Hippocampal formation (tissue), 2 donors: ENCODE measurements at places on chromosomes 2 and 18.

- no peak for DNase-seq
These were observed 157.8 kb upstream of the DAPL1 start for GRCh38 chr2:158637357-158637756.

- no peak for DNase-seq
These were observed 88.2 kb upstream of the HNRNPA3 start for GRCh38 chr2:177124371-177124770.

DNA sequence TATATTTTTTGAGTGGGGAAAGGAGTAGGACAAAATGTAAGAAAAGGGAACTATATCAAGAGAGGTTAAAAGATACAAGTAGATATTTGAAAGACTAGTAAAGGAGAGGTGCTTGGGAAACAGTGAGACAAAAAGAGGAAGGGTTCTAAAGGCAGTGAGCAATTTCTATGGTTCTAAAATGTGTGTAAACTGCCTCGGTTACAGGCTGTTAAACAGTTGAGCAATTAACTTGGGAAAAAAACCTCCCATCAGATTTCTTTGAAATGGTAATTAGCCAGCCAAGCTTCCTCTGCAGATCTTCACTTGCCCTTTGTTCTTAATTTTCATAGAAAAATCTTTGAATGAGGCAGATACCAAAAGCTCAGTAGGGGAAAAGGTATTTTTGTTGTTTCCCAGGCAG is 238.7 kb upstream of the KCNH7 start:
- no peak for DNase-seq

DNA sequence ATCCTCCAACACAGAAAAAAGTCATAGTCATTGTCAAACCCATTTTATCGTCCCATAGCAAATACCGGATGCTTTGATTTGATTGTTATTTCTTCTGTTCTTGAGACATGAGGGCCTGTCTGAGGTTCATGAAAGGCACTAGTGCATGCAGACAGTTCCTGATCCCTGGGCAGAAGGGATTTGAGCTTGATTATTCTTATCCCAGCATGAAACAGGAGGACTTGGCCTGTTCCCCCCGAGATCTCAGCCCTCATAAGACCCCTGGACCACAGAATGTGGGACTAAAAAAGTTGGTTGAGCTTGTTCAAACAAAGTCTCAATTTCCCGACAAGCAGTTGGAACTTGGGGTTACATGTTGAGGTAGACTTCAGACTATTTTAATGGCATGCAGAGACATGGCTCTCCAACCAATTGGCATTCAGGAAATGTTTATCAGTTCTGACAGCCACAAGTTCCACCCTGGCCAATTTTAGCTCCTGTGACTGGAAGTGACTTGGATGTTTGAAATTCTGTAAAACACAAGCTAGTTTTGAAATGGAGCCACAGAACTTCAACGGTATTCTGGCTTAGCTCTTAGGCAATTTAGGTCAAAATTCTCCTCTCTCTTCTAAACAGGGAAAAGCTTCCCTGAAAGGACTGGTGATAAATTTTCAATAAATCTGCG is 366.9 kb upstream of the SLC14A2 start:
- DNase-seq = no peak

DNA sequence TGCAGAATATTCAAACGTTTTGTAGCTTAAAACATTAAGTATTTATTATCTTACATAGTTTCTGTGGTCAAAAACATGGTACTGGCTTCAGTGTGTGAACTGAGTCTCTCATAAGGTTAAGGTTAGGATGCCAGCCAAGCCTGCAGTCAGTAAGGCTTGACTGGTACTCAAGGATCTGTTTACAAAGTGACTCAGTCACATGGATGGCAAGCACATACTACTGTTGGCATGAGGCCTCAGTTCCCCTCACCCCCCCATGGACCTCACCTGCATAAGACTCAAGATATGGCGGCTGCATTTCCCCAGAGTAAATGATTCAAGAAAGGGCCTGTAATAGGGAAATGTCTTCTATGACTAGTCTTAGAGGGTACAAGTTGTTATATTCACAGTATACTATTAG is 1167.5 kb downstream of the DPP10 start:
- no peak for DNase-seq

- DNase-seq = no peak
These were observed 402.5 kb upstream of the SPRED2 start for GRCh38 chr2:65834771-65835475.

- no peak for DNase-seq
These were observed 940.4 kb downstream of the ERBB4 start for GRCh38 chr2:211598238-211598637.

GRCh38 chr2:225103737-225104141 is 61.5 kb upstream of the DOCK10 start:
- DNase-seq = no peak

- DNase-seq = no peak
These were observed 137.3 kb downstream of the SETBP1 start for GRCh38 chr18:44817831-44818473.

DNA sequence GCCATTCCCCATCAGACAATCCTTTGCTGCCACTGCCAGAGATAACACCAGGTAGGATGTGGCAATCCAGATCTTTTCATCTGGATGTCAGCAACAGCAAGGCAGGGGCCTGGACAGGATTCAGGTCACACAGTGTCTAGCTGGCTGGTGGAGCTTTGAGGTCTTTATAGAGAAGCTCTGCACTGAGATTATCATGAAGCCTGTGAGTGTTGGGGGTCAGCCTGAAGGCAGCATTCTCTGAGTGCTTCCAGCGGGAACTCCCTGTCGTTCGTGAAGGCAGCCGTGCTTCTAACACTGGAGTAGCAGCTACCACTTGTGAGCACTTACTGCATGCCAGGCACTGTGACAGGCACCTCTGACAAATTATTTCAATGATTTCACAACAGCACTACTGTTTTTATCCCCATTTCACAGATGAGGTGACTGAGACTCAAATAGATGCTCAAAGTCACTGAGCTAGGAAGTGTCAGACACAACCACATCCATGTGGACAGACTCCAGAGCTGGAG is 85.7 kb downstream of the SEMA4F start:
- DNase-seq = no peak

DNA sequence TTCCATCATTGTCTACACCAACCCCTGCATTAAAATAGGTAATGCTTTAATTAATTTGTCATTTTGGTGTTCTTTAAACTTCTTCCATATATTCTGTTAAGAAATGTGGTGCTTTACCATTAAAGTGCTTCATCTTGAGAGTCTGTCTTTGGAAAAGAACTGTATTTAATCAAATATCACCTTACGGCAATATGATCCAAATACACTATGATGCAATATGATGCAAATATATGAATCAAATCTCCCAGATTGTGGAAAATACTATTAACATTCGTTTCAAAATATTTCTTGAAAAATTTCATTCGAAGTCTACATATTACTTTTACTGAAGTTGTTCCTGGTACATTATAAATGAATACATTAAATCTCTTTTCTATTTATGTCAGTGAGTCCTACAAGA is 23.0 kb downstream of the VPS4B start:
- DNase-seq = no peak

- DNase-seq = no peak
These were observed 27.6 kb upstream of the ADAM23 start for GRCh38 chr2:206415618-206416243.

DNA sequence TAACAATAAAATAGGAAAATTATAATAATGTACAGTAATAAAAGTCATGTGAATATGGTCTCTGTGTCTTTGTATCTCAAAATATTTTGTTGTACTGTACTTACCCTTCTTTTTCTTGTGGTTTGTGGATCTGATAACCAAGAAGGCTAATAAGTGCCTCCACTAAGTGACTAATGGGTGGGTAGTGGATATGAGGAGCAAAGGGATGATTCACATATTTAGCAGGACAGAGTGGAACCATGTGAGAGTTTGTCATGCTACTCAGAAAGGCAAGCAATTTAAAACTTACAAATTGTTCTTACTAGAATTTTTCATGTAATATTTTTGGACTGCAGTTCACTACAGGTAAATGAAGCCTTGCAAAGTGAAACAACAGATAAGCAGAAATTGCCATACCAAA is 1241.2 kb upstream of the CDH2 start:
- no peak for DNase-seq

DNA sequence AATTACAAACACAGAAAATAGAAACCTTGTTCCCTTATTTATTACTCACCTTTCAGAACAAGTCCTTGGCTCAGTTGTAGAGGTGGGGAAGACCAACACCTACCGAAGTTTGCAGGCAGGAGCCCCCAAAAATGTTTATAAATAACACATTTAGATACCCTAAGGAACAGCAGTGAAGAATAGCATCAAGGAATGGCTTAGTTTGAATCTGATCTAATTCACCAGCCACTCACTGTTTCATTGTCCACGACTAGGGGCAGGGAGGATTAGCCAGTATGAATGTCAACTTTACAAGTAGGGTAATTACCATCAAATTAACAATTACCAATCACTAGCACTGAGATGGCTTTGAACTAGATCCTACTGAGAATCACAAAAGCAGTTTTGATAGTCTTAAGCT is 65.4 kb downstream of the PRPF40A start:
- no peak for DNase-seq

- DNase-seq = no peak
These were observed 201.4 kb upstream of the CYP26B1 start for GRCh38 chr2:72349016-72349415.

DNA sequence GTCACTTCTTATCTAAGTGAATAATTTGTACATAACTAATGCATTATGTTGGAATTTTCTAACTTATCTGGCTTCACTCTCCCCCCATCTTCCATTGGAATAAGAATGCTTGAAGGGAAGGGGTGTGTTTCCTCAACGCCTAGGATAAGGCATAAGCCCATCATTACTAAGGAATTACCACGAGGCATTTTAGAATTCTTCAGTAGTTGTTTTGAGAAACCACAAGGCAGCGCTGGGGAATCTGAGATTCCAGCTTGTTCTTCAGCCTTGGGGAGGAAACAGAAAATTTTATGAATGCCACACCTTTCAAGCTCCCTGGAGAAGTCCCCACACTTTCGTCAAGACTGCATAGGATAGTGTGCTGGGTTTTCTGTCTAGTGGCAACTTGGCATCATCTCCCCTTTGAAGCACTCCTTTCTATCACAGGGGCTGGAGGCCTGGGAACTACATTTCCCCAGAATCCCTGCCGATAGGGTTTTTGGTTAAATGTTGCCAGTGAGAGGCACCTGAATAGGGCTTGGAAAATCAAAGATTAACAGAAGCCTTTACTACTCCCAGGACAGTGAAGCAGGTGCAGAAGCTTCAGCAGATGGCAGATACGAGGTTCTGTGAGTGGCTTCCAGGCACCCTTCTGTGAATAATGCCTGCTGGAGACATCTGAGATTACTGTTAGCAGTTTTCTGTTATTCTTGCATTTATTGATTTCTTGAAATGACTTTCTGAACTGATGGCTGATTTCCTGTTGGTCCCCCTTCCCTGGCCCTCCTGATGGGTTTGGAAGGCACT is 192.7 kb upstream of the REV1 start:
- DNase-seq = no peak

DNA sequence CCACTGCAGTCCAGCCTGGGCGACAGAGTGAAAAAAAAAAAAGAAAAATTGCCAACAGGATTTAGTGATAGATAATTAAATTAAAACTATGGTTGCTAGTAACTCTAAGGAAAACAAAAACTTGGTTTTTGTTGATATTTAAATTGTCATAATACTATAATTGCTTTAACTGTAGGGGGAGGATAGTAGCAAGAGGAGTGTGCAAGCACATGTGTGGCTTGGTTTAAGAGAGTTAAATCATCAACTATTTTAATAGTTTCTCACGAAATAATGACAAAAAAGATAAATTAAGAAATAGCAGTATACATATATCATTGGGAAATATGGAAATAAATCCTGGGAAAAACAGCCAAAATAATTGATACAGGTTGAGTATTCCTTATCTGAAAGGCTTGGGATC is 27.4 kb upstream of the RAPGEF4 start:
- DNase-seq = no peak

GRCh38 chr2:168490015-168490874 is 34.2 kb downstream of the CERS6 start:
- DNase-seq = no peak

DNA sequence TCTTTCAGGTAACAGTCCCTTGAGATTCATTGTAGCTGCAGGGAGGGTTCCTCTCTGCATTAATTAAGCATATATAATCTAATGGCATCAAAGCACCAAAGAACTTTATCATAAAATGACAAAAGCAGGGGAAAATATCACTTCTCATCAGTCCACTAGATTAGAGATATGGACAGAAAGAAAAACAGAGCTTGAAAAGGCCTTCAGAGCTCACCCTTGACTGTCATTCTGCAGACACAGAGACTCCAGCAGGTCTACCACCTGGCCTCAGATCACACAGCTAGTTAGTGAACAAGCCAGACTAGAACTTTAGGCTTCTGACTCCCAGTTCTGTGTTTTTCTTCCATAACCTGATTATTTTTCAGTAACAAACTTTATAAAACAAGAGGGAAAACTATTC is 88.5 kb downstream of the FIGN start:
- no peak for DNase-seq

DNA sequence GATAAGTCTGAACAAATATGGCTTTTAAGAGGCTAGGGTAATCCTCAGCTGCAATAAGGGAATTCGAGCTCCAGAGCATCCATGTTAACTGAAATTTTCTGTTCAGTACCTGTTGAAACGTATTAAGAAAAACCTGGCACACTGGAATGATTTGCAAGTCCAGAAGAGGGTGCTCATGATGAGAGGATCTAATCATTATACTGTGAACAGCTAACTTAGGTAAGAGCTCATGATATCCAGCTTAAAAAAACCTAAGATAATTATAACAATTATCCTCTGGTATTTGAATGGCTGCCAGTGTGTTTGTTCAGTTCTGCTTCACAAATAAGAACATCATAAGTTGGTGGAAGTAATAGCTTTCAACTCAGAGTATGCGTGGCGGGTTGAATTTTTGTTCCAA is 1118.3 kb upstream of the DDX18 start:
- DNase-seq = no peak

DNA sequence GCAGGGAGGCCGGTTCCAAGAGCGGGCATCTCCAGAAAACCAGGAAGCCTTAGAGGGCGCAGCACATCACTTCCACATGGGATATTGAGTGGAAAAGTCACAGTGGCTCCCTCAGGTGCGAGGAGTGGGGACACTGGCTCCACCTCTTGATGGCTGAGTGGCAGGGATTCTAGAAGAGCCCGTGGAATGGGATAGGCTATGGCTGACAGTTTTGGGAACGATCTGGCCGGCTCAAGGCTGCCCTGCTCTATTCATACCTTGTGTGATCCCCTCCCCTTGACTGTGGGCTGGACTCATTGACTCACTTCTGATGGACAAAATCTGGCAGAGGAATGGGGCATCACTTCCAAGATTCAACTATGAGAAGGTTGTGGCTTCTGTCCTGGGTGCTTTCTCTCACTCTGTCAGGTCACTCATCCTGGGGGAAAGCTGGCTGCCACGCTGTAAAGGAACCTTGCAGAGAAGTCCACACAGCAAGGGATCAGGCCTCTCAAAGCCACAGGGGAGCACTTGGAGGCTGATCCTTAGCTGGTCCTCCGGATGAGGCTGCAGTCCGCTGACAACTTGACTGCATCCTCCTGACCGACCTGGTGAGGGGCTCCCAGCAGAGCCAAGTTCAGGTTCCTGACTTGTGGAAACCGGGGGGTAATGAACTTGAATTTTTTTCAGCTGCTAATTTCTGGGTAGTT is 46.7 kb upstream of the HS6ST1 start:
- no peak for DNase-seq

- no peak for DNase-seq
These were observed 48.3 kb upstream of the LAMA1 start for GRCh38 chr18:7165846-7166393.
